ENCODE measurements at places on chromosomes 7 and 10.

- DNase-seq: no peak
Measured at GRCh38 chr7:18530224-18531179, 35.0 kb downstream of the HDAC9 start.

DNA sequence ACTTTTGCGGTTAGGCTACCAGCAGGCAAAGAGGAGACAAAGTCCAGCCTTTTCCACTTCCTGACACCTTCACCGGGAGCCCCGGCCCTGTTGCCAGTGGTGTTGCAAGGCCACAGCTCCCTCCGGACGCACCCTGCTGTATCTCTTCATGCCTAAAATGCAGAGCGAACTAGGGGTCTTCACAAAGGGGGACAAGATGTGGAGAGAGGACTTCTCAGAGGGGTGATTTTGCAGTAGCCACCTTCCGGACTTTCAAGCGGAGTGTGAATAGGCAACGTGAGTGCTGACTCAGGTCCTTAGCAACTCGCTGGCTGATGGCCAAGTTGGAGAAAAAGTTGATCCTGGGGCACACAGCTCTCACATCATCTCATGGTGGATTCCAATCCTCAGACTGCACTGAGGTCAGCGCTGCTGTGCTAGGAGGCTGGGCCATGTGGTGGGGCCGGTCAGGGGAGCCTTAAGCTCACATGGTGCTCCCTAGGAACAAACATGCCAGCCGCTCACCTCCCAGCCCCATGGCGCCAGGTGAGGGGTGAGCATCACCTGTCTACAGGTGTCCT lies 166.3 kb downstream of the LCOR start:
- no peak for DNase-seq

DNA sequence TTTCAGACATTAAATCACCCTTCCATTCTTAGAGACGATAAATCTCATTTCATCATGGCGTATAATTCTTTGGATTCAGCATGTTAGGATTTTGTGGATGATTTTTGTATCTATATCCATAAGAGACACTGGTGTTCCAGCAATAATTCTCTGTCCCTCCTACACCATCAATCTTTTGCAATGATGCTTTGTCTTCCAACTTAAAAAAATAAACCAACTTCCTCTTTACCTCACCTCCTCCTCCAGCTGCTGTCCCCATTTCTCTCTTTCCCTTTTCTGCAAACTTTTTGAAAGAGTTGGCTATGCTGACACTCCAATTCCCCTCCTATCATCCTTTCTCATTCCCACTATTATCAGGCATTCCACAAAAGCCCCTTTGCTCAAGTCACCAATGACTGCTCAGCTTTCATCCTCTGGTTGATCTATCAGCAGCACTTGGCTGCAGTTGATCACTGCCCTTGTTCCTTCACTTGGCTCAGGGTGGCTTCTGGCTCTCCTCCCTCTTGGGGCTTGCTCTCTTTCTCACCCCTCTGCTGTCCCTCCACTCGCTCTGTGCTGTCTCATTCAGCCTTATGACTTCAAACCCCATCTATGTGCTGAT lies 130.0 kb downstream of the ARHGAP22 start:
- DNase-seq: no peak

DNA sequence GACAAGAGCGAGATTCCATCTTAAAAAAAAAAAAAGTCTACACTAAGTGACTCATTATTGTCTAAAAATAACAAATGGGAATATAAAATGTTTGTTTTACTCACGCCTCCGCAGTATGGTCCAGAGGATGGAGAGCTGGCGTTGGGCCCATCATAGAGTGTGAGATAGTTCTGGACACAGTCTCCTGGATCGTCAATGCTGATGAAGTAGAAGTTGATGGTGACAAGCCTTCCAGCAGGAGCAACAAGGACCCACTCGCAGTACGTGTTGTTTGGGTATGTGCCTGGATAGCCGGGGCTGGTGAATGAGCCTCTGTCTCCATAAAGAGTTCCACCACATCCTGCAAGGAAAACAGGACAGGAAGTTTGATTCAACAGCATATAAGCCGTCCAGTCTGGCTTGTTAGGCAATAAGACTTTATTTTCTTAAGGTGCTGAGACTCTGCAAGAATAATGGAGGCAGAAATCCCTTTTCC lies 11.5 kb upstream of the RSU1 start:
- no peak for DNase-seq

DNA sequence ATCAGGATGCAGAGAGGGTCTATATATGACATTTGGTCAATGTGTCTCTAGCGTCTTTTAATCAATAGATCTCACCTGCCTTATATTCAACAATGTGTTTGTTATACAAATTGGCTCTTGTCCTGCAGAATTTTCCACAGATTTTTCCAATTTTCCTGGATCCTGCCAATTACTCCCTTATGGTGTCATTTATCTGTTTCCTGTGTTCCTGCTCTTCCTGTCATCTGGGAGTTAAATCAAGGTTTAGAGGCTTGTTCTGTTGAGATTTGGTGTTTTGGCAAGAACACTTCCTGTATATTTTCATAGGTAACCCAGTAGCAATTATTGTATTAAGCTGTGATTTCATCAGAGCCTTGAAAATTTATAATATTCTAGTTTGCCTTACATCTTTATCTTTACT lies 8.8 kb upstream of the C10orf71 start:
- DNase-seq: no peak

- DNase-seq: no peak
Measured at GRCh38 chr7:151314401-151314800, 27.2 kb upstream of the NUB1 start.

DNA sequence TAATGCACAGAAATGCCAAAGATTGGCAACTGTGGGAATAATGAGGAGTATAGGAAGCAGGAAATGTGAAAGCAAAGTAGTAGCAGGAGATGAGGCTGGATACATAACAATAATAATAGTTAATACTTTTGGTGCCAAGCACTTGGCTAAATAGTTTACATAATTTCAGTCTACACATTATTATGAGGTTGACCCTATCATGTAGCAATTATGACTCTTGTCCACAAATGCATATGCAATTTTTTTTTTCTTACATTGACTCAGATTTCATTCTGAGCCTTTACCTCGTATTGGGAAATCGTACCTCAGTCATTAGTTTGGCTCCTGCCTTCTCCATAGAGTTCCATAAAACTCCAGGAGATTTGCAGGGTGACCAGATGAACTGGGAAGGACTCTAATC lies 219.9 kb downstream of the SUGCT start:
- no peak for DNase-seq

DNA sequence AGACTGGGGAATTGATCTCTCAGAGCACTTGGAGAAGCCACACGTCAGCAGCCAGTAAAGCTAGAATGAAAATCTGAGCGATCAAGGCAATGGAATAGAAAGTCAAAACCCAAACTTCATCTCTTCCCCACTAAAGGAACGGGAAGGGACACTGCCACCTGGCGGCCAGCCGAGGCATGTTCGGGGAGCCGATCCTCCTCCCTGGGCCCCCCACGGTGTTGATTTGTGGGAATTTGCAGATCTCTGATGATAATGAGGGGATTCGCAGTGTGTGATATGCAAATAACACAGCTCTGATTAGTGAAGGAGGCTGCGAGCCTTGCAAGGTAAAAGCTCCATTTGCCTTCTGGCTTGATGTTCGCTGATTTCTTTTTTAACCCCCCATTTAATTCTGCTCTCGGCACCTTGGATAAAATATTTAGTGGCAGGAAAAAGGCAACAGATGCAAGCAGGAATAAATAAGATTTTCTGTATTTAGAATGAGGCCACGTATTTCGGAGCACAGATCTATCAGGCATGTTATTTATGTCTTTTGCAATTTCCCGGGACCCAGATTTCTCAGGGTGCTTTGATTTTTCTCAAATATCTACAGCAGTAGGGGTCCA lies 258.6 kb downstream of the PAXIP1 start:
- no peak for DNase-seq

- DNase-seq: no peak
Measured at GRCh38 chr10:49153971-49154370, 20.1 kb upstream of the FAM170B start.

- no peak for DNase-seq
Measured at GRCh38 chr10:6363511-6363910, 160.8 kb downstream of the PFKFB3 start.

DNA sequence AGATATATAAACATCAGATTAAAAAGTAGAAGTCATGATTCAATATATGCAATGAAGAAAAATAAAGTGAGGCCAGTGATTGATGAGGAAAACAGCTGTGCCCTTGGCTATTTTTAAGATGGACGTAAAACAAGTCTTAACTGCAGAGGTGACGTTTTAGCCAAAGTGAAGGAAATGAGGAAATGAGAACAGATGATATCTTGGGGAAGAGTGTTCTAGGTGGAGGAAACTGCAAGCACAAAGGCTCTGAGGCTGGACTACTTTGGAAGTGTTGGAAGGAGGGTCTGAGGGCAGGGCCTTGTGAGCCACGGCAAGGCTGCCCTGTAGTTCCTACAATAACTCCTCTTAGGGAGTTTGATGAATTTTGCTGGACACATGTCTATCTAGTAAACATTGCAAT lies 140.5 kb upstream of the AKR1E2 start:
- no peak for DNase-seq

DNA sequence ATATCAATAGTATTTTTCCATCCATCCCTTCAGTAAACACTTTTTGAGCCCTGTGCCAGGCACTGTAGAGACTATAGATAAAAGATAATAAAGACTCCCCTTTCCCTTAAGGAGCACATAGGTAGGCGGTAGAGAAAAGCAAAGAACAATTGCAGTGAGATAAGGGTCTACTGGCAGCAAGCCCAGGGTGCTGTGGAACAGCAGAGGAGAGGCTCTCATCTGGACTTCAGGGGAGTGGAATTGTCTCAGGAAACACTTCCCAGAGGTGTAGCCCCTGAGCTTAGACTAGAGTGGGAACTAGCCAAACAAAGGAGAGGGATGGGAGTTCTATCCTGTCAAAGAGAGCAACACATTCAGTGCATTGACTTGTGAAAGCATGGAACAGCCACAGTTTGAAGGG lies 102.0 kb downstream of the NRF1 start:
- DNase-seq: no peak

Measured in CD4-positive, alpha-beta T cell treated with Interleukin-15 for 4 hours (primary cell).